NCI-H146 (cell line): ENCODE measurements at places on chromosomes 1 and 21.

- DNase-seq, result peak; percentile 77
Measured at GRCh38 chr1:229003233-229004031, 267.5 kb upstream of the RAB4A start.

- DNase-seq, result no peak
Measured at GRCh38 chr1:206551296-206551985, 44.1 kb downstream of the RASSF5 start.

- no peak for DNase-seq
Measured at GRCh38 chr21:34743831-34744230, 75.0 kb downstream of the CLIC6 start.

- no peak for DNase-seq
Measured at GRCh38 chr1:199302554-199302953, 663.7 kb downstream of the PTPRC start.

GRCh38 chr1:159924025-159924790, 1.1 kb downstream of the TAGLN2 start:
- peak; percentile 79 for DNase-seq

DNA sequence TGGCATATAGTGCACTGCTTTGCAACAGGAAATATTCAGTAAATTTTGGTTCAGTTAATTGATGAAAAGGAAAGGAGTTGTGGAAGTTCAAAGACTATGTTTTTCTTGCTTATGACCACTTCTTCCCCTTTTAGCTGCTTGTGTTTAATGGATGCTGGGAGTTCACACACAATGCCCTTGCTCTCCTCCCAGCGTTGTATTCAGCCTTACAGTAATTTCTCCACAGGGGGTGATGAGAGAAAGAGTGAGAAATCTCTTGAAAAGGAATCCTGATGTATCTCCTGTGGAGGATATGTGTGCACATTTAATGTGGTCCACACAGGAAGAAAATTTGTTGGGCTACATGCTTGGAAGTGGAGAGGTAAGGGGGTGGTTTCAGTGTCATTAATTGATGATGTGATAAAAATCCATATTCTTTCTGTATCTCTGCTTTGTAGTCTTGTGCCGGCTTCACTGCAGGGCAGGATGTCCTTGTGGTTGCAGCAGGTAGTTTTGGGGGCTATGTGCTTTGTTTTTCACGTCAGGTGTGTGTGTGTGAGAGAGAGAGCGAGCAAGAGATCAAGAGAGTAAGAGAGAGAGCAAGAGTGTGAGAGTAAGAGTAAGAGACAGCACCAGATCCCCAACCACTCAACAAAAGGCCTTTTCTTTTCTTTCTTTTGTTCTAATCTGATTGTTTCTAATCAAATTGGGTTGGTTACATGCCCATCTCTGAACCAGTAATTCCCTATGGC, 204.4 kb downstream of the RWDD3 start:
- DNase-seq, result no peak

GRCh38 chr21:43916691-43917514, 51.9 kb downstream of the AGPAT3 start:
- DNase-seq, result no peak

GRCh38 chr1:92211166-92211565, 6.5 kb upstream of the C1orf146 start:
- DNase-seq, result no peak

- no peak for DNase-seq
Measured at GRCh38 chr1:145758116-145758515, 38.8 kb downstream of the CD160 start.

- no peak for DNase-seq
Measured at GRCh38 chr21:28875078-28875477, 117.6 kb downstream of the LTN1 start.

DNA sequence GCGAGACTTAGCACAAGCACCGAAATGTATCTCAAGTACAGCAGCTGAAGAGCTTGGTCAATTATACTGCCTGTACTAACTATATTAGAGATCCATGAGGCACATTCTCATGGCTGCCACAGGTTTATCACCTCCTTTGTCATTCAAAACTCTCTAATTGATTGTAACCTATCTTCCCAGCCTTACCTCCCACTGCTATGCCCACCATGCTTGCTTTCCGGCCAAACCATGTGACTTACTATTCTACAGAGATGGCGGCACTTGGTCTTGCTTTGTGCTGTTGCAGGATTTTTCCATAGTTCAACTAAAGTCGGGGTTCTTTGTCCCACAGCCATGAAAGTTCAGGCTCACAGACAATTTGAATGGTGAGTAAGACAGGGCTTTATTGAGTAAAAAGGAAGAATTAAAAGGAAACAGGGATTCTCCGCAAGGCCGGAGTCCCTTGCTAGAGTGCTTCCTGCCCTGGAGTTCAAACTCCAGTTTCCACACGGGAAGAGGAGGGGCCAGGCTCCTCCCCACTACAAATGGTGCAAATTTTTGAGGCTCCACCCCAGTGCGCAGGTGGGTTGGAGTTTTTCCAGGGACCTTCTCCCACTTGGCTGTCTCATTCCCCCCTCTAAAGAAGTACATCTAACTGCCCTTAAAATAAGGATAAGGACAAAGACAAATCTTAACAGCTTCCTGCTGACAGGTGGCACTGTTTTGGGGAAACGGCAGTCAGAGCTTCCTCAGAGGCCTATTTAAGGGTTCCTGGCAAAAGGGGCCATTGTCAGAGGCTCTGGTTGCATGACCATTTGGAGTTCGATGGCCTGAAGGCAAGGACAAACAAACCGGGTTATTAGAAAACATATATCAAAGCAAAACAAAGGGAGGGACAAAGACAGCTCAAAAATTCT, 28.7 kb downstream of the FMO2 start:
- DNase-seq, result no peak

- DNase-seq, result no peak
Measured at GRCh38 chr1:4130096-4130495, 230.0 kb upstream of the C1orf174 start.

- DNase-seq, result no peak
Measured at GRCh38 chr21:25955646-25956045, 214.9 kb downstream of the APP start.

DNA sequence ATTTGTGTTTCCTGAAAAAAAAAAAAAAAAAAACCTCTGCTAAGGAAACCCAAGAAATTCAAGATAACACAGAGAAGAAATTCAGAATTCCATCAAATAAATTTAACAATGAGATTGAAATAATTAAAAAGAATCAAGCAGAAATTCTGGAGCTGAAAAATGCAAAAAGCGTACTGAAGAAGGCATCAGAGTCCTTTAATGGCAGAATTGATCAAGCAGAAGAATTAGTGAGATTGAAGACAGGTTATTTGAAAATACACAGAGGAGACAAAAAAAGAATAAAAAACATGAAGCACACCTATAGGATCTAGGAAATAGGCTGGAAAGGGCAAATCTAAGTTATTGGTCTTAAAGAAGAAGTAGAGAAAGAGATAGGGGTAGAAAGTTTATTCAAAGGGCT, 38.2 kb downstream of the NME7 start:
- DNase-seq, result no peak

DNA sequence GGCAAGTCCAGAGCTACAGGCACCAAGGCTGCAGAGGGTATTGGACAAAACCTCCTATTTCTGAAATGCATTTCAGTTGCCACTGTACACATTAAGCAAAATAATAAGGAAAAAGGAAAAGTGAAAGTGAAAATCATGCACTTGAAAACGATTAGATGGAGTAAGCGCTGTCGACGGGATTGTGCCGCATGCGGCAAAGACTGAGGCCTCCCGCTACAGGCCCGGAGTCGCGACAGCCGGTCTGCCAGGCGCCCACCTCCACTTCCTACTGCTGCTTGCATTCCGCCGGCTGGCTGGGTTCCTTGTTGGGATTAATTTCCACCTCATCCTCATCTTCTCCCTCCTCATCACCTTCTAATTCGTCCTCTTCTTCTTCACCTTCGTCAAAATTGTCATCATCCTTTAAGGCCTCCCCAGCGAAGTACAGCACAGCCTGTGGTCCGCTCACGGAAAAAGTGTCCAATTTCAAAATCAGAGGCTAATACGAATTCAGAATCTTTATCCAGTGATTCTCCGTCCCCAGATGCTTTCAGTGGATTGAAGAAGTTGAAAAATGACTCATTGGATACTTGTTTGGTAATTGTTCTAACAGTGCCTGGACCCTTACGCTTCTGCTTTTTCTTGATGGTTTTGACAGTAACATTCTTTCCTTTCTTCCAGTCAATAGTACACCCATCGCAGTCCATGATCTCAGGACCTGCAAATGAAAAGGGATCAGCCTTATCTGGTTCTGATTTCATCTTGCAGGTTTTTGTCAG, 38.0 kb downstream of the CD58 start:
- no peak for DNase-seq

- no peak for DNase-seq
Measured at GRCh38 chr1:192513697-192514096, 61.9 kb upstream of the RGS1 start.

DNA sequence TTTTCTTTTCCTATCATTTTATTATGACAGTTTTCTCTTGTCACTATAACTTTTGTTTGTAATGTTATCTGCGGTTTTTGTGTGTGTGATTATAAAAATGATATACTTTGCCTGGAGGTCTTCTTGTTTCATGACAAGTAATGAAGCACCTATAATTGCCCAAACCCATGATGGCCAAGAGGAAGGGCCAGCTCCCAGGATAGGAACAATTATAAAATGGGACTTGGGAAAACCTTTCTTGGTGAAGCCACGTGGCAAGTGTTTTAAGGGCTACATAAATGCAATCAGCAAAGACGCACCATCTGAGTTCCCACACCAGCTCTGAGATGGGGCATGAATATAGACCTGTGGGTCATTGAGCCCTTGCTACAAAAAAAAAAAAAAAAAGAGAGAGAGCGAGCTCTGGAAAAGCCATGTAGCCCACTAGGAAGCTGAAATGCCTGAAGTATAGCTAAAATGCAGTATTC, 462.6 kb upstream of the RUNX1 start:
- DNase-seq, result no peak

GRCh38 chr1:116396769-116397168, 23.7 kb downstream of the ATP1A1 start:
- DNase-seq, result no peak

DNA sequence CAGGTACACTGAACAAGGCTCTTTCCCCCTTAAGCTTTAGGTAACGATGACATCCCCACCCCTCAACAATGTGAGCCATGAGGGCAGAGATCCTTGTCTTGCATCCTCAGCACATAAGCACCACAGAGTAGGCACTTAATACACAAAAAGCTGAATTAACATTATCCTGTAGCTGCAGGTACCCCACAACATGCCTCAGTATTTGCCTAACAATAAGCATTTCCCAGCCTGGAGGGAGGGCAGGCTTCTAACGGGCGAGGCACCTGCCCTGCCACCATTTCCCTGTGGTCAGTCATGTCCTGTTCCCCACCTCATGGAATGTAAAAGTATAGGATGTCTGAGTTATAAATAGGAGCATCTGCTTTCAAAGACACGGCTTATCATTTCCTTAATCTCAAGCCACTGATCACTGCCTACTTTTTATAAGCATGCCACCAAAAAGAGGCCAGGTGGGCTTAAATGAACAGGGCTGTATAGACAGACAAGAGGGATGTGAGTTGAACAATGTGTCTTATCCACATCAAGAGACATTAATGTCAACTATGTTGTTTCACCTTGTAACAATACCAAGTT, 3.4 kb downstream of the CAPZB start:
- no peak for DNase-seq

DNA sequence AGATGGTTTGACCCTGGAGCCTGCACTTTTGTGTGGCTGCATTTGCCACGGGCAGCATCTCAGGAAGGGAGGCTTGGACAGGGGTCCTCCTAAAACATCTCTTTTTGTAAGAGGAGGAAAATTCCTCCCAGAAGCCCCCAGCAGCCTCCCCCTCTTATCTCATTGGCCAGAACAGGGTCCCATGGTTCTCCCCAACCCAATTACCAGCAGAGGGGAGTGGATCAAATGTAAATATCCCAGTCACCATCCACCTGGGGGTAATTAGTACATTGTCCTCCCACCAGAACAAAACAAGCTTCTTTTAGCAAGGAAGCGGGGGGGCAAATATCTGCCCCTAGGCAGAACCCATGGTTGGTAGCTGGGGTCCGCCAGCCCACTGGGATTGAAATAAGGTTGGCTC, 44.7 kb upstream of the TENT5B start:
- DNase-seq, result peak; percentile 78

DNA sequence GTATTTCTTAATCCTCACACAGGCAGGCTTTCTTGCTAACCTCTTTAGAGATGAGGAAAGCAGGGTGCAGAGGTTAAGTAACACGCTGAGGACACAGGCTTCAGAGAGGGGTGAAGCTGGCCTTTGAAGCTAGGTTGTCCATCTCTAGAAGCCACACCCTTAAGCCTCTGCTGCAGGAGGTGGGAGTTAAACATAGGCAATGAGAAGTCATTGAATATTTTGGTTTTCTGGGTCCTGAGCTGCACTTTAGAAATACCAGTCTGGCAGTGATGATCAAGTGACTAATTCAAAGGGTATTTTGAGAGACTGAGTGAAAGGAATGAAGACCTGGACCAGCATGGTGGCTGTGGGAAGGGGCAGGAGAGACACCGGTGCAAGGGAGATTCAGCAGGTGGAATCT, 9.9 kb downstream of the KCNJ15 start:
- no peak for DNase-seq

DNA sequence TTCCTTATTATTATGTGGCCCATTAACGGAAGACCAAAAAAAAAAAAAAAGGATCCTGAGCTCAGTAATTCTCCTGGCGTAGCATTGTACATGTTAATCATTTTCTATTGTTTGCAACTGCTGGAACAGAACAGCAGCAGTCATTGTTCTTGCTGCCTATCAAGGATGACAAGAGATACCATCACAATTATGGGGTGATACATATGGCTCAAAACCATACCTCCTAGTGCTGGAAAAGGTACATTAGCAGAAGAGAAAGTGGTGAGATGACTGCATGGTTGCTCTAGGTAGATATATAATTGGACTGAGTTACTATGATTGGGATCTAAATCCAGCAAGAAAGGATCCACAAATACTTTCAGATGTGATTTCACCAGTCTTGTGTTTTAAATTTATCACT, 13.3 kb upstream of the TLR5 start:
- DNase-seq, result no peak

DNA sequence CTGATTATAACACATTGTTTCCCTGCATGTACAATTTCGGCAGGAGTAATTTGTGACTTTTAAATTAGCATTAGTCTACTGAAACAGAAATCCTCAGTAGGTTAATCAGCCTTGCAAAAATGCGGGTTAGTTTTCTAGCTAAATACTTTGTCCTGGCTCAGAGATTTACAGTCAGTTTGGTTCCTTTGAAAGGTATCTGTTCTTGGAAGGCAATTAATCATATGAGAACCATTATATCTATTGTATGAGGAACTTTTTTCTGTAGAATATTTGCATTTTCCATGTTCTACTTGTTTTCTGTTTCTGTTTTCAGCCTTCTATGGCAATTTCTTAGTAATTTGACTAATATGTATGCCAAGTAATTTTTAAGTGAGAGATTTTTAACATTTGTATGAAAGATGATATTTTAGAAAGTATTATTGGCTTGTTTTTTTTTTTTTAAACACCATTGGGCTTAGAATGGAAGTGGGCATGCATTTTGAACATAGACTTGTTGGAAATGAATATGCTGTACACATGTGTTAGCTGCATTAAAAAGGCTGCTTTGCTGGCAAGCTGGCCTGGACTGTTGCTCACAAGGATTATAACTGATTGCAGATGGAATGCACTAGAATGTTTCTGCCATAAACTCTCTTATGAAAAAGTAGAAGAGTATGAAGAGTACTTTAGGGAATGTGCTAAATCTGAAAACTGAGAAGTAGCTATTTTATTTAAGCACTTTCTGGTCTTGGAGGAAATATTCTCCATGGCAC, 26.2 kb downstream of the KIF1B start:
- DNase-seq, result no peak
